ENCODE measurements at places on chromosomes 3 and 15. TPM values are rescaled to one million over a fixed set of nuclear protein-coding genes. Genes with fewer than 3 reads are reported as not detected.

GRCh38 chr3:42349765-42350594 is 60.4 kb downstream of the LYZL4 start:
- no peak for DNase-seq

DNA sequence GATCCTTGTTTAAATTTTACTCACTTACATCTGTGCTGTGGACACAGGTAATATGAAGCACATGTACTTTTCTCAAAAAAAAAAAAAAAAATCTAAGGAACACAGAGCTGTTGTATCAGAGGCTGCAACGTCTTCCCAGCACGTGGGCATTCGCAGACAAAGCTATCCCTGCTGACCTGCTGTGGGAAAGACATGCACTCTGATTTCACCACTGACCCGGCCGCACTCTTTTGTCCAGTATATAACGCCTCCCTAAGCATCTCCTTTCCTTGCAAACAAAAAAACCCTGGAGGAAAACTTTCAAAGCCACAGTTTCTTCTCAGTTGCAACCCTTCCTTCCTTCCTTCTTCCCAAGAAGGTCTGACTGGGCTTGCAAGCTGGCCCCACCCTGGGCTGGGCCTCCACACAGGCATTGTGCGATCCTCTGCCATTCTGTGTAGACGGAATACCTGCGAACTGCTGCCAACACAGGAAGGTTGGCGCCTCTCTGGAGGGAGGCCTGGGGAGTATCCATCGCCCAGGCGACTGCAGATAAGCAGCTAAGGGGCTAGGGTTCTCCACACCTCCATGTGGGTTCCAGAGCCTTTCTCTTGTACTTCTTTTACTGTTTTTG is 50.8 kb downstream of the SLC12A8 start:
- no peak for DNase-seq

GRCh38 chr3:188254520-188255070 is 100.6 kb downstream of the LPP start:
- DNase-seq: no peak

GRCh38 chr15:41153733-41154132 is 37.7 kb upstream of the INO80 start:
- DNase-seq: no peak

The P2RY1 gene
- 7.5 TPM for total RNA-seq

The PP2D1 gene
- total RNA-seq: not detected

The ABI3BP gene
- 39.6 TPM for total RNA-seq

All from tibial nerve (tissue), 4 donors.